ENCODE measurements at places on chromosomes 4 and X.

- DNase-seq, result no peak
These were observed 104.7 kb upstream of the NOCT start for GRCh38 chr4:138910914-138911336.

DNA sequence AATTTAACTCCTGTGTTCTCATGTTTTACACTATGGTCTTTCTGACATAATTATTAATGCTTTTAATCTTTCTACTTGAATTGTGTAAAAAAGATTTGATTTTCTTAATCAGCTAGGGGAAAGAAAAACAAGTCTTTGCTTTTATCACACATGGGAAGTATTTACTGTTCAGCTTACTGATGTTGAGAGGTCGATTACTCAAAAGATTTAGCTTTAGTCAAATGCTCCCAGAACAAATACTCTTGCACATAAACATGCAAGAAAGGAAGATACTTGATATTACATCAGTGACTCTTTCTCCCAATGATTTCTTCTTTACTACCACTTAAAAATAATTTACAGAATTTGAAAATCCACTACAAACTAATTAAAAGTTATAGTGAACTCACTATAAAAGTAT is 198.3 kb upstream of the FAT4 start:
- no peak for DNase-seq

DNA sequence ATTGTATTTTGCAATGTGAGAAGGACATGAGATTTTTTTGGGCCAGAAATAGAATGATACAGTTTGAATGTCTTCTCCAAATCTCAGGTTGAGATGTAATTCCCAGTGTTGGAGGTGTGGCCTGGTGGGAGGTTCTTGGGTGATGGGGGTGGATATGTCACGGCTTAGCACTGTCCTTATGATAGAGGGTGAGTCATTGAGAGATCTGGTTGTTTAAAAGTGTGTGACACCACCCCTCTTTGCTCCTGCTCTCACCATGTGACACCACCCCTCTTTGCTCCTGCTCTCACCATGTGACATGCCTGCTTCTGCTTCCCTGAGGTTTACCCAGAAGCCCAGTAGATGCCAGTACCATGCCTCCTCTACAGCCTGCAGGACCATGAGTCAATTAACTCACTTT is 1226.9 kb downstream of the PCDH7 start:
- no peak for DNase-seq

- DNase-seq, result no peak
These were observed 792 bp downstream of the ADRA2C start for GRCh38 chr4:3766785-3767569.

DNA sequence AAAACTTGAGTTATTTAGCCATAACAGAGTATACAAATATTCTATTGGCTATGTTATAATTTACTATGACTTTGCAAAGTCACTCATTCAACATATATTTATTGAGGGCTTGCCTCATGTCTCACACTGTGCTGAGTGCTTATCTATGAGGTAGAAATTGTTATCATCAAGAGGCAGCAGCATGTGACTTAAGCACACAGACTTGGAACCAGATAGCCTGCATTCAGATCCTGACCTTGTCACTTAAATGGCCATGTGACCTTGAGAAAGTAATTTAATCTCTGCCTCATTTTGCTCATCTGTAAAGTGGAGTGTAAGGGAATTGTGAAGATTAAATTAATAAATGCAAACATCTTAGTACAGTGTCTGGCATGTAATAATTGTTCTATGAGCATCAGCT is 10.1 kb upstream of the EXOSC9 start:
- DNase-seq, result no peak

DNA sequence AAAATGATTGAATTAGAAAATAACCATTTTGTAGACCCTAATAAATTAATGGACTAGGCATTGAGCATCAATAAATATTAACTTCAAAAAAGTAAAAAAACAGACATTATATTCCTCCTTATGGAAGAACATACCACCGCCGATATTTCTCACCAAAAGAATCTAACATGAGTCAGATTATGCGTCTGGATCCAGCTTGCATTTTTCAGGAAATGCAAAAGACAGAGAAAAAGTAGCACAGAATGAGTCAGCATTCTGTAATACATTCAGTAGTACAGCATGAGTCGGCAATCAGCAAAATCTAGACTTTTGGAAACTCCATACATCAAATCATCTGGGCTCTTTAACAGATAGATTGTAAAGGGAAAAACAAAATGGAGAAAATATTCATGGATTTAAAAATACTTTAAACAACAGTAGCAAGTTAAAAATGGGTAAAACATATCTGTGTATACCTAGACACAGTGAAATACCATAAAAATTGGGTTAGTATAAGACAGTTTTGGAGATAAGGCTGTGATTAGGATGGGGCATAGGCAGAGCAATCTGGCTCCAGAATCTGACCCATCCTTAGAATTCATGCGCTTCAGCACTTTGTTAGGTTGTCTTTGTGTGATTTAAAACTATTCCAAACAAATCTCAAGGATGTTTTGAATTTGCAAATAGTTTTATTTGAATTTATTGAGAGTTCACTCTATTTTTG is 633.0 kb upstream of the FAM241A start:
- DNase-seq, result no peak

DNA sequence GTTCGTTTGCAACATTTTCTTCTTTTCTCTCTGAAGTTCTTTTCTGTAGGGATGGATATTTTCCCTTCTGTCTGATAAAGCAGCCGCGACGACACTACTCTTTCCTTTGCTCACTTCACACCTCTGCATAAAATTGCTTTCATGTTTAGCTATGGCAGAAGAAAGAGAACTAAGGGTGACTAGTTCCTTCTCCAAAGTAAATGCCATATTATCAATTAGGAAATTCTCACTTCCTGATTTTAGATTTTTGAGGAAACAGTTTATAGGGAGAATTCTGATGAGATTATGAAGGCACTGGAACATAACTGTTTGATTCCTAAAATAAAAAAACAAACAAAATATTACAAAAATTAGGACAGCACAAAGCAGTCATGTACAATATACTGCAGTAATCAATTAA is 29.2 kb downstream of the FANCB start:
- no peak for DNase-seq

DNA sequence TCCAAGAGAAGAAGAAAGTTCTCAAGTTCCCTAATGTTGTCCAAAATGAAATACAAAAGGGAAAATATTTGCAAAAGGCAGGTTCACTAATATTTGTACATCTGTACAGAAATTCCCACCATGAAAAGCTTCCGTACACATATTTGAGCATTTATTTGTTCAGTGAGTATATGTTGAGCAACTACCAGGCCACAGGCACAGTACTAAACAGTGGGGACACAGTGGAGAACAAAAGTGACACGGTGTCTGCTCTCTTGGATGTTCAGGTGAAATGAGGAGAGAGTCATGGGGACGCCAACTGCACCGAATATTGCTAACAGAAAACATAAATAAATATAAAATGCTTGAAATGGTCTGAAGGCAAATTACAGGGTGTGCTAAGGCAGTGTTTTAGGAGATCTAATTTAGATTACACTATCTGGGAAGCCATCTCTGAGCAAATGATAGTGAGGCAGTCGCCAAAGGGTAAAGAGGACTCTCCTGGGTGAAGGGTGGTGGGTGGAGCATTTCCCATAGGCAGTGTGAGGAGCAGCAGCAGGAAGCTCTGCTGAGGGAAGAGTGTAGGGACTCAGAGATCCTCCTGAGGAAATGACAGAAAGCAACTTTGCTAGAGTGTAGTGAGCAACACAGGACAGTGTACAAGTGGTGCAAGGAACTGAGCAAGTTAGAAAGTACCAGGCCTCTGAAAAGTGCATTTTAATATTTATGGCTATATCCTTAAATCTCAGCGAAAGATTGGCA is 375.2 kb downstream of the GALNTL6 start:
- DNase-seq, result no peak

Data from stimulated activated CD4-positive, alpha-beta T cell treated with anti-CD3 and anti-CD28 coated beads, Interleukin-1b, Interleukin-23, amount 100 ng/mL, for 24 hours (primary cell).